ENCODE measurements at places on chromosomes 16 and 17. TPM values are rescaled to one million over a fixed set of nuclear protein-coding genes. Genes with fewer than 3 reads are reported as not detected.

Gene GUCY2D
- 0.21 TPM for total RNA-seq

Gene DLX4
- not detected for total RNA-seq

GRCh38 chr17:44268709-44269534, 987 bp upstream of the SLC4A1 start:
- no peak for DNase-seq

DNA sequence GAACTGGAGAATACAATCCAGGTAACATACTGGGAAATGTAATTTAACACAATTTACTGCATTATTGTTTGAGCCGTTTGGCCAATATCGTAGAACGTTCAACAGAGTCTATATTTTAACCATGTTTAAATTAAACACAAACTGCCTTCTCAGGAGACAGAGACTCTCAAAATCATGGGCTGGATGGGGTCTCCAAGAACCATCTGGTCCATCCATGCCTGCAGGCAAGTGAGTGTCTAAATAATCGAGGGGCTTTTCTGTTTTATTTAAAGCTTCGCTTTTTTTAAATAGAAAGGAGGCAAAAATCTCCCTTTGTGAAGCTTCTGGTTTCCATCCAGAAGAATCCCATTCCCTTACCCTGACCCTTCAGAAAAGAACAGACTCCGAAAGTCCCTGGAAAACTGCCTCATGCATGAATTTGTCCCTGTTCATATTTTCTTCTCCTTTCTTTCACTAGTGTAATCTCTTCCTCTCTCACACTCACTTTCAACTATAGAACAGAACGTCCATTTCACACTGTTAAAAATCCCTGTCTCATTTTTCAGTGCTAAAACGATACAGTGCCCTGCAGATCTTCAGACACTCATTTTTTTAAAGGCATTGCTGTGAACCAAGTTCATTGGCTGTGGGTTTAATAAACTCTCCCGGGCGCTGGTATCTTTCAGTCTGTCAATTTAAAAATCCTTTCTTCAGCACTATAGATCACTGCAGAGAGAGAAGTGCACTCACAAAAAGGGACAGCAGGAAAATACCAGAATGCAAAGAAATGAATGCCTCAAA, 111.4 kb upstream of the TOM1L1 start:
- no peak for DNase-seq

GRCh38 chr17:80274331-80274730, 13.7 kb downstream of the RNF213 start:
- DNase-seq = no peak

- DNase-seq = no peak
Measured at GRCh38 chr17:70520447-70520846, 351.1 kb downstream of the KCNJ2 start.

DNA sequence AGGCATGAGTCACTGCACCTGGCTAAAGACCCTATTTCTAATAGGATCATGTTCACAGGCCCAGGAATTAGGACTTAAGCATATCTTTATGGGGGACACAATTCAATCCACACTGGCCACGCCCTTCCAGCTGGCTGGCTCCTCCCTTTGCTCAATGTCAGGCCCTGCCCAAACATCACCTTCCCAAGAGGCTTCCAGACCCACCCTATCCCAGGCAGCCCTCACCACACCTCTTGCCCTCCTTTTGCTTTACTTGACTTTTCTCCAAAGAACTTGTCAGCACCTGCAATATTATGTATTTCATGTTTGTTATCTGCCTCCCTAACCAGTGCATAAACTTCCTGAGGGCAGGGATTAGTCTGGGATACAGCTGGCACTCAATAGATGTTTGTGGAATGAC, 109.6 kb upstream of the CDH5 start:
- no peak for DNase-seq

DNA sequence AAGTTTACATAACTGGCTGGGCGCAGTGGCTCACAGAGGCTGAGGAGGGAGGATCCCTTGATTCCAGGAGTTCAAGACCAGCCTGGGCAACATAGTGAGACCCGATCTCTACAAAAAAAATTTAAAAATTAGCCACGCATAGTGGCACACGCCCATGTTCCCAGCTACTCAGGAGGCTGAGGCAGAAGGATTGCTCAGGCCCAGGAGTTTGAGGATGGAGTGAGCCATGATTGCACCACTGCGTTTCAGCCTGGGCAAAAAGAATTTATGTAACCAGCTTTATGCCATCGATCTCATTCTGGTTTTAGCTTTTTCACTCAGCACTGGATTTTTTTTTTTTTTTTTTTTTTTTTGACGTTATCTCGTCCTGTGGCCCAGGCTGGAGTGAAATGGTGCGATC, 9.1 kb upstream of the CD300E start:
- no peak for DNase-seq

- DNase-seq = no peak
Measured at GRCh38 chr17:34730816-34731215, 151.4 kb downstream of the TMEM132E start.

Gene MYH2
- total RNA-seq = not detected

GRCh38 chr17:72158895-72159885, 38.4 kb downstream of the SOX9 start:
- no peak for DNase-seq

DNA sequence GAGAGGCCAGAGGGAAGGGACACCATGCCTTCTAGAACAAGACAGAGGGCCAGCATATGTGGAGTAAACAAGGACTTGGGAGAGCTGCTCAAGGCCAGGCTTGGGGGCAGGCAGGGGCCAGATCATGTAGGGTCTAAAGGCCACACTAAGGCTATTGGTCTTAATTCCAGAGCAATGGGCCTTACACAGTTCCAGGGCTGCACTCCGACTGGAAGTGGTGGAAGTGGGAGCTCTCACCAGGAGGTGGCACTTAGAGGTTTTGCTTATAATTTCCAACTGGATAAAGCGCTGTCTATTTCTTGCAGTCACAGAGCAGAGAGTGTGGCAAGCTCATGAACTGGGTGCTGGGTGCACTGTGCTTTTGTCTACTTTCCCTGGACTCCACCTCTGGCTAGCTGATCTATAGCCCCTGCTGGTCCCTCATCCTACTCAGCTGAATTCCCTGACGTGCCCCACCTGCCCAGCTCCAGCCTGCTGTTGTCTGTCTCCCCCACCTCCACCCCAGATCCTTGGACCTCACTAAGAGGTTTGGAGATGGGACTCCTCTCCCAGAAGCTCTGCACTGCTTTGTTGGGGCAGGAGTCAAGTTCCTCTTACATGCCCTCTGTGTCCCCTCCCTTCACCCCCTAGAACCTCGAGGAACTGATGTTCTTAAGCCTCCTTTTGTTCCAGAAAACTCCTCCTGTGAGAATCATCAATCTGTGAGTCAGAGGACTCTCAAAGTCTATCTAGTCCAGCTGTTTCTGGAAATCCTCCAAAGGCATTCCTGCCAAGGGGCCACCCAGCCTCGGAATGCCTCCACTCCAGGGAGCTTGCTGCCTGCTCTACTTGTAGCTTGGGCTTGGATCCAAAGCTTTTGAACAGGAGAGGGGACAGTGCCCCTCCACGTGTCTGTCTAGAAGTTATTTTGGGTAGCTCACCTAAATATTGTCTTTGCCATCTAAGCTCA, 48.1 kb upstream of the KSR1 start:
- DNase-seq = no peak

DNA sequence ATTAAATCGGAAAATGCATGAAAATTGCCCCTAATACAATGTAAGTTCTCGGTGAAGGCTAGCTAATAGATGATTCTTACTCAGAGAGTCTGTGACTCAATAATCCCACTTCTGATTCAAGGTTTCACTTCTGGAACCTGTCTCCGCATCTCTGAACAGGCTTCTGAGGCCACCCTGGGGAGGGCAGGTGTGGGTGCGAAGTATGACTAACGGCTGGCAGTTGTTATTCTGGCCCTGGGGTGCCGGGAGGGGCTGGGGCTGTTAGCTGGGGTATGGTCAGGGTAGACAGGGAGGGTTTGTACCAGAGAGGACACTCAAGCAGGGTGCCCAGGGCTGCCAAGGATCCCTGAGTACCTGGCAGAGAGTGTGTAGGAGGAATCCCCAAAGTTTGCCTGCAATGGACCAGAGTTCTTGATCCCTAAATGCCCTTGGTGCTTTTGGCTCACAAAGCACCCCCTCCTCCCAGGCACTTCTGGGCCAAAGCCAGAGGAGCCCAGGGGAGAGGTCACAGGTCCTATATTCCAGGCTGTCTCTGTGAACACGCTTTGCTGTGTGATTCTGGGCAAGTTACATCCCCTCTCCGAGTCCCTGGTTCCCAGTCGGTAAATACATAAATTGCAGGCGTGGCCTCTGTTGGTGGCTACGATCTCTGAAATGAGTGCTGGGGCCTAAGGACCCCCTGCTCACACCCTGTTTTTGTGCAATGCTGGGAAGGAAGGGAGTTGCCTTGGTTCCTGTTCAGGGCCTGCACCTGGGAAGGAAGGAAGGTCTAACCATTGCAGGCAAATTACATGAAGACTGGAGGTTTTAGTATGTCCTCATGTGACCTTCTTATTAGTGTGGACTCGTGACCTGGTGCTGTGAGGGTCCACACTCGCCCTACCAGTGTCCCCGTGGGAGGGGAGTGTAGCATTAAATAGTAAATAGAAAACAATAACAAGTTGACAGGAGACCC, 49.9 kb upstream of the CPNE2 start:
- DNase-seq = no peak

Gene ZMYND15
- total RNA-seq = 1.2 TPM

DNA sequence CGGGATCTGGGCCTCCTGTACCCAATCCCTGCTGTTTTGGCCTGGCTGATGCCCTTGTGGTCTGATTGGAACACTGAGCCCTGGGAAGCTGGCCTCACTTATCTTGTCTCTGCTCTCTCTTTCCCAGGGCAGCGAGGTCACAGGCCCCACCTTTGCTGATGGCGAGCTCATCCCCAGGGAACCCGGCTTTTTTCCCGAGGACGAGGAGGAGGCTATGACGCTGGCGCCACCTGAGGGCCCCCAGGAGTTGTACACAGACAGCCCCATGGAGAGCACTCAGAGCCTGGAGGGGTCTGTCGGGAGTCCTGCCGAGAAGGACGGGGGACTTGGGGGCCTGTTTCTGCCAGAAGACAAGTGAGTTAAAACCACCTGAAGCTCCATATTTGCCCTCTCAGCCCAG, 126.0 kb downstream of the RAB11FIP4 start:
- DNase-seq = no peak

Gene ENPP7
- not detected for total RNA-seq

- DNase-seq = no peak
Measured at GRCh38 chr16:5206331-5206990, 108.9 kb upstream of the EEF2KMT start.

- DNase-seq = no peak
Measured at GRCh38 chr17:15281909-15282308, 16.8 kb upstream of the PMP22 start.

- DNase-seq = no peak
Measured at GRCh38 chr17:63337579-63337978, 108.5 kb downstream of the CYB561 start.

DNA sequence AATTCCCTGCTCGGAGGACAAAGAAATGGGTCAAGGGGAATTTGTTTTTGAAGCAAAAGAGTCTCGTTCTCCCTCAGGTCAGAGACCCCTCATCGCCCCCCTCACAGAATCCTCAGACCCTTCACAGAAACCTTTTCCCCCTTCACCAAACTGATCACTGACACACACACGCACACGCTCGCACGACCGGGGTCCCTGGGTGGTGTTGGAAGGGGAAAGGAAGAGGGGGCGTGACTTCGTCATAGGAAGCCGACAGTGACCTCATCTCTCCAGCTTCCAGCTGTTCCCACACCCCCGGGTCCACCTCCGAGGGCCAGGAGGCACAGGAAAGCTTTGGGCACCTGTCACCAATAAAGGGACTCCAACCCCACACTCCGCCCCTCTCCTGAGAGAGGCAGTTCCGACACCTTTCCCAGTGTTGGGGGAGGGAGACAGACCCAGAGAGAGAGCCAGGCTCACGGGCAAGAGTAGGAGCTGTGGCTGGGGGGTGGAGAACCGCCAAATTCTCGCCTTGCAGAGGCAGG, 1.2 kb downstream of the ASGR1 start:
- DNase-seq = no peak

Gene TPSB2
- total RNA-seq = 92.9 TPM

GRCh38 chr17:50465171-50465570, 3.5 kb downstream of the CHAD start:
- no peak for DNase-seq

Gene HOXB5
- total RNA-seq = 22.7 TPM

GRCh38 chr17:58560511-58560910, 46.1 kb upstream of the MTMR4 start:
- DNase-seq = no peak

Gene ANKRD40CL
- total RNA-seq = 44.9 TPM

DNA sequence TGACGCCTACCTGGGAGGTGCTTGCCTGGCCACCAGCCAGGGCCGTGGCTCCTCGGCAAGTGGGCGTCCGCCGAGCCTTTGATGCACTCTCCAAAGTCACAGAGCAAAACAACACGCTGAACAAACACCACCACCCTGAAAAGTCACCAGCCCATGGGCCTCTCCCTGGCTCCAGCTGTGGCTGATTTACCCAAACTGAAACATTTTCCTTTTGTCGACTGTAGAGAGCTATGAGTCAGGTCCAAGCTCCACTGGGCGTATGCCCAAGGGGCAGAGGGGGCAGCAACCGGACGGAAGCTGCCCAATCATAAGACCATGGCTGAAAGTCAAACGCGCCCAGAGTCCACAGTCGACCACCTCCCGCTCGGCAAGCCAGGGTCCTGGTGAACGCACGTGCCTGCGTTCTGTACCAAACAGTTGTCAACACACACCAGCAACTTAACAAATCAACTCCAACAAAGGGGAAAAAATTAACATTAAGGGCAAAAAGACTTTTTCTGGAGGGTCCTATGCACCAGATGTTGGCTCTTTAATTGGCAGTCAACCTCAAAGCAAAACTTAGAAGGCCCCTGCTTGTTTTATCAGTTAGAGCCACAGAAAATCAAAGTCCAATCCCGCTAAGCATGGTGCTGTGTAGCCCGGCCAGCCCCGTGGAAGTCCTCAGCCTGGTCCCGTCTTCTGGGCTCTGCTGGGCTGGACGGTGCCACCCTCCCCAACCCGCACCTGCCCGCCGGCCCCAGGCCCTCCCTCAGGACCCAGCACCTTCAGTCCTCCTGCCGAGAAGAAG, 47.3 kb downstream of the TBC1D16 start:
- peak; percentile 83 for DNase-seq

DNA sequence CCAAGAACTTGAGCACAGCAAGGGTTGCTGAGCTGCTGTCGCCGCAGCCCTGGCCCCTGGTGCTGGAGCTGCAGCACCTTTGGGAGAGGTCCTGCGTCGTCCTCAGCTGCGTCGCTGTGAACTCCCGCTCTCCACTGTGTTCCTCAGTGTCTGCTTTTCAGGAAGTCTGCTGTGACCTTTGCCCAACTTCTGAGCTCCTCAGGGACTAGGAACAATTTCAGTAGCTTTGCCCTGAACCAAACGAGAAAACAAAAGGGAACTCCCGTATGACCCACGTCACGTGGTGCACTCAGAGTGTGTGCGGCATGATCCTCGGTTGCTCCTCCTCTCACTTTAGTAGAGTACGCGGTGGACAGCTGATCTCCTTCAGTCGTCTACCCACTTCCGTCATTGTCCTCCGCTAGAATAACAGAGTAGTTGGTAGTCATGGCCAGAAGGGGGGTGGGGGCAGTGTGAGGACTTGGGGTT, 44.2 kb downstream of the WDR45B start:
- DNase-seq = peak; percentile 79

Gene TEX14
- total RNA-seq = 0.10 TPM

GRCh38 chr17:37088913-37089312, 140.2 kb downstream of the AATF start:
- no peak for DNase-seq
